ENCODE measurements at places on chromosomes 4 and X.

DNA sequence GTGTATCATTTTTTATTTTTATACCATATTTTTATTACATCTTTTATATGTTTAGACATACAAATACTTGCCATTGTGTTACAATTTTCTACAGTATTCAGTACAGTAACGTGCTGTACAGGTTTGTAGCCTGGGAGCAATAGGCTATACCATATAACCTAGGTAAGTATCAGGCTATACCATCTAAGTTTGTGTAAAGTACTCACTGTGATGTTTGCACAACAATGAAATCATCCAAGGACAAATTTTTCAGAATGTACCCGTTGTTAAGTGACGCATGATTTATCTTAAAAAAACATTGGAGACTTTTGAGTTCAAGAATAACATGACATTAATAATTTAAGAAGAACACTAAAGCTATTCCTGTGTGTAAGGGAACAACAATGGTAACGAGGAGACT lies 96.0 kb upstream of the LEF1 start:
- DNase-seq = no peak

DNA sequence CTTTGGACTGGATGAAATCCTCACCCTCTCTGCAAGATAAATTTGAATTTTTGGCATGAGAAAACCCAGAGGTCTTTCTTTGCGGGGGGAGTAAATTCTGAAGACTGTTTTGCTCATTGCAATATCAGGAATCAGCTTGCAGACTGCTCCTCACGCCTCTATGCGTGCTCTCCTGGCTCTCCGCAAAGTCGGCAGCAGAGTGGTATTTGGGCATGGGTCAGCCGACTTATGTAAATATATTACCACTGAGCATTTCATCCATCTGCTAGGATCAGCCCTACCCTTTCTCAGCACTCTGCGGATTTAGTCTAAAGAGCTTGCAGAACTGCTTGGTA lies 288.0 kb downstream of the ASMT start:
- no peak for DNase-seq

DNA sequence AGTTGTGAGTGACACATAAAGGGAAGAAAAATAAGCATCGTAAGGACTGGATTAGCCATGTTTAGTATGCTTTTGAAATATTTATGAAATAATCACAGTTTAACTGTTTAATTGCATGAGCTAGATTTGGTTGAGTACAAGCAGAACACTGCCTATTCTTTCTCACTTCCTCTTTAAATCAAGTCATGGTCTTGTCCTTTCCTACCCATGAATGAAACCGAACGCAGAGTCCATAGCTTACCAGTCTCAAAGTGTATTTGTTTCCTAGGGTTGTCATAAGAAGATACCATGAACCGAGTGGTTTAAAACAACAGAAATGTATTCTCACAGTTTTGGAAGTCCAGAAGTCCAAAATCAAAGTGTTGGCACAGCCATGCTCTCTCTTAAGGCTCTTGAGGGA lies 684.0 kb upstream of the MAGEB2 start:
- DNase-seq = no peak

DNA sequence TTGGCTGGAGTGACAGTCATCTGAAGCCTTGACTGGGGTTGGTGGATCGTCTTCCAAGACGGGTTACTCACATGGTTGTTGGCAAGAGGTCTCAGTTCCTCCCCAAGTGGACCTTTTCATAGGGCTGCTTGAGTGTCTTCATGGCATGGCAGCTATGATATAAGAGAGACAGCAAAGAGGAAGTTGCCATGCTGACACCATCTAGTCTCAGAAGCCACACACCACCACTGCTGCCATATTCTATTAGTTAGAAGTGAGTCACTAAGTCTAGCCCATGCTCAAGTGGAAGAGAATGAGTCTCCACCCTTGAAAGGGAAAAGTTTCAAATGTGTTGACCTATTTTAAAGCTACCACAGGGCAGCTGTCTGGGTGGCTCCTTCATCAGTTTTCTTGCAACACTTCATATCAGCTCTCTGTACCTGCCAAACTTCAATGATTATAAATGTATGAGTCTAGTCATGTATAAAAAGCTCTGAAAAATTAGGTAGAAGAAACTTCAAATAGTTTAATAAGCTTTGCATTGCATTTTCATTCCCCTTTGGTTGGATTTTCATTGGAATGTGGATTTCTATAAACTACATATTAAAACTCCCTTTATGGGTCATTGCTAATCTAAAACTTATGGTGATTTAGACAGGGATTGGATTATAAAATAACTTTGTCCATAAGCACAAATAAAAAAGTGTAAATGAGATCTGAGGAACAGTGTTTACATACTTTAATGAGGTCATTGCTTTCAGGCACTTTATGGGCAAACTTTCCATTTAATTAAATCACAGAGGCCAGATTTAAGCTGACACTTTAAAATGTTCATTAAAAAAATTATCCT lies 68.0 kb upstream of the ATXN3L start:
- DNase-seq = no peak

- DNase-seq = no peak
Measured at GRCh38 chr4:106222548-106222947, 93.5 kb downstream of the TBCK start.

GRCh38 chr4:102315532-102315931 lies 29.8 kb downstream of the SLC39A8 start:
- no peak for DNase-seq

DNA sequence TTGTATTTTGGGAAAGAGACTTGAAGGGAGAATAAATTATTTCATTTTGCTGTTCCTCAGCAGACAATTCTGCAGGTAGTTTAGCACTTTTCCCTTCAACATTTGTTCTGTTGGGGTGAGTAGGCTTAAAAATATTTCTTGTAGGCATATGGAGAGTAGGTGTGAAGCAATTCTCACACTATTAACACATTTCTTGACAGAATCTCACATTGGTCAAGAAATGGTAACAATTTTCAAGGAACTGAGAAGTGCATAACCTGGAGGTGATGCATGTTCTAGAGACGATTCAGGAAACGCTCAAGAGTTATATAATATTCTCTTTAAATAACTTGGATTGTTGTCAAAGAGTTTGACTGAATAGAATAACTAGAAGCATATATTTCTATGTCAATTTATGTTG lies 658.2 kb downstream of the STIM2 start:
- no peak for DNase-seq

GRCh38 chr4:2063557-2064275 lies 4.6 kb downstream of the NAT8L start:
- no peak for DNase-seq

DNA sequence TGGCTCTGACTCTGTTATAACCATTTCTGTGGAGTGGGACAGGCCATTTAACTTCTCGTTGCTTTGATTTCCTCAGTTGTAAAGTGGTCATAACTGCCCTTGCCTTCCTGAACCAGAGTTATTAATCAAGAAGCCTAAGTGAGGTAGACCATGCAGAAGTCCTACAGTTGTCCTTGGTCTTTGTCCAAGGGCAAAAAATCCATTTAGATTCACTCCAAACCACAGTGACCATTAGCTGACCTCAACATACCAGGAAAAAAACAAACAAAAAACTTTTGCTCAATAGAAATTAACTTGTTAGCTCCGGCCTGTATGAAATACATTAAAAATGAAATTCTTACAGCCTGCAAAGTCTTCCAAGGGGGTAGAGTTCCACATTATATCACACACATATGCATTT lies 52.7 kb downstream of the TBC1D9 start:
- no peak for DNase-seq

DNA sequence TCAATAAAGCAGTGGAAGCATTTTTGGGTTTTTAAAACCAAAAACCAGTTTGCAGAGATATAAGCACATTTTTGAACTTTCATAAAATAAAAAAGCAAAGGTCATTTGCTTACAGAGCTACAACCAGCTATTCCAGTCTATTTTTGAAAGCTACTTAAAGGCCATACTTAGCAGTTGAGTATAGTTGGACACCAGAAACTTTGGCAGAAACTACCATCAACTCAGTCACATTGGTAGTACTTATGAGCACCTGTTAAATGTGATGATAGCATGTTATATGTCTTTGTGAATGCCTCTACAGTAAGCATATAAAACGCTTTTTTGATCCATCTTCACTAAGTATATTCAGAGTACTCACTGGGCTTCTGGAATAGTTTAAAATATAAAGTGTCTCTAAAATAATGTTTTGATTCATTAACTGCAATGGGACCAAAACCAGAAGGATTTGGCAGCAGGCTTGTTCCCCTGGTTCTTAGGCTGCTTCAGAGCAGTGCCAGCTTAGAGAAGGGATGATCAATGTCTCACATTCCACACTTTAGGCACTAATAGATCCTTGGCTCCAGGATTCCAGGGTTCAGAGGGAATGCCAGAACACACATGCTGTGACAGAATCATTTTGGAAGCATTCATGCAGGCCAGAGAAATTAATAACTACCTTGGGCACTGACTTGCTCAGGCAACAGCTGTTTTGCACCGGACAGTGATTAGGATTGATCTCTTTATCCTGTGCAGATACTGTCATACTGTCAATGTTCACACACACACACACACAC lies 103.9 kb downstream of the IQCM start:
- DNase-seq = no peak

DNA sequence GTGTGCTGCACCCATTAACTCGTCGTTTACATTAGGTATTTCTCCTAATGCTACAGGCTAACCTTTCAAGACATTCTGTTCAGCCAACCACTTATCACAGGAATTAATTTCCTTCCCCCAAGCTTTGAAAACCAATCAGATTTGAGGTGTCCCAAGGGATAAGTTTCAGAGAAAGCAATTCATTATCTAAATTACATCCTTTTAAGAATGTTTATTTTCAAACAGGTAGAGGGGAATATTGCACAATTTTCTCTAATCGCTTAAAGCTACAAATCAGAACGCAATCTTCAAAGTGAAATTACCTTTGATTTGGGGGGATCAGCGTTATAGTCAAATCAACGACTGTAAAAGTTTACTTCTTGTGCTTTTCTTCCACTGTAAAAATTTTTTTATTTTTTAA lies 1.6 kb downstream of the CLOCK start:
- DNase-seq = no peak

- DNase-seq = no peak
Measured at GRCh38 chr4:29619168-29619567, 1101.0 kb upstream of the PCDH7 start.

- DNase-seq = no peak
Measured at GRCh38 chr4:111399623-111400022, 745.6 kb upstream of the FAM241A start.

GRCh38 chr4:98248934-98249333 lies 12.2 kb upstream of the RAP1GDS1 start:
- DNase-seq = no peak

- DNase-seq = no peak
Measured at GRCh38 chrX:136870064-136870463, 10.5 kb downstream of the RBMX start.

DNA sequence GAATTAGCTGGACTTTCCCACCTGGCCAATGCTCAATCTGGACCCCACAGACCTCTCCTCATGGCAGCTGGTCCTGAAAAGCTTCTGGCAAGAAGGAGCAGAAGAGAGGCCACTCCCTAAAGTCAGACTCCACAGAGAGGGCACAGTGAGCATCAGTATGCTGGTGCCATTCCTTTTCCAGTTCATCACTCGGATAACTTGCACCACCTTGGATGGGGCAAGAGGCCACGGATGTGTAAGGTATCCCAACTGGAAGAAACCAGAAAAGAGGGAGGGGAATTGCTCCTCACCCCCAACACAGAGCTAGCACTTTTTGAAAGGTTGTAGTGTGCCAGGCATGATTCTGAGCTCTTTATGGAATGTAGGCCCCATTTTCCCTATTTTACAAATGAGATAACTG lies 85.9 kb downstream of the STK32B start:
- no peak for DNase-seq

GRCh38 chrX:10401239-10401638 lies 219.1 kb downstream of the MID1 start:
- no peak for DNase-seq

DNA sequence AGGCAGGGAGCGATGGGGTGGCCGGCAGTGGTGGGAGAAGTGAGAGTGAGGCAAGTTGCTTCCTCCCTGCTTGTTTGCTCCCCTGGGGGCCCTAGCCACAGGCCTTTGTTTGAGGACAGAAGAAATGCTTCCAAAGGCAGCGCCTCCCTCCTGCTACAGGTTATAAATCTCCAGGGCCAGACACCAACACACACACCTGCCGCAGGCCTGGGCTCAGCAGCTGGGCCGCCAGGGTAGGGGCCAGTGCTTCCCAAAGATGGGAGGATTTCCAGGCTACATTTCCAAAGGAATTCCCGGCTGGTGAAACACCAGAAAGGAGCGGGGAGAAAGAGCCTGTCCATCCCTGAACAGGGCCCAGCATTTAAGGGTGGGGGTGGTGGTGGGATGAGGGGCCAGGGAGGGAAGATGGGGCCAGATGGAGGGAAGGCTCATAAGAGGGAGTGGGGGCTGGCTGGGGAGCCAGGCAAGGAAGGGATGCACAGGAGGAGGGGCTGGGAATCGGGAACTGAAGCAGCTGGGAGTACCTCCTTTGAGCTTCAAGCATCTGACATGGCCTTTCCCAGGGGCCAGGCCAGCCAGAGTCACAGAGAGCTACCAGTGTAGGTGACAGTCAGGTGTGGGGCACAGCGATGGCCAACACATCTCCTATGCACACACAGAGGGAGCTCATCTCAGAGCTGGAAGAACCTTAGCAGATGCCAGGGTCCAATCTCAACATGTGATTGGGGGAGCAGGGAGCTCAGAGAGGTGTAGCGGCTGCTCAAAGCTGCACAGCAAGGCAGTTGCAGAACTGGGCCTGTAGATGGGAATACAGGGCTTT lies 143.9 kb downstream of the PJA1 start:
- DNase-seq = no peak

GRCh38 chrX:95318882-95319281 lies 1365.8 kb upstream of the DIAPH2 start:
- no peak for DNase-seq

- DNase-seq = no peak
Measured at GRCh38 chrX:62928906-62929305, 422.2 kb downstream of the SPIN4 start.

- no peak for DNase-seq
Measured at GRCh38 chr4:46270986-46271596, 118.8 kb downstream of the GABRA2 start.

DNA sequence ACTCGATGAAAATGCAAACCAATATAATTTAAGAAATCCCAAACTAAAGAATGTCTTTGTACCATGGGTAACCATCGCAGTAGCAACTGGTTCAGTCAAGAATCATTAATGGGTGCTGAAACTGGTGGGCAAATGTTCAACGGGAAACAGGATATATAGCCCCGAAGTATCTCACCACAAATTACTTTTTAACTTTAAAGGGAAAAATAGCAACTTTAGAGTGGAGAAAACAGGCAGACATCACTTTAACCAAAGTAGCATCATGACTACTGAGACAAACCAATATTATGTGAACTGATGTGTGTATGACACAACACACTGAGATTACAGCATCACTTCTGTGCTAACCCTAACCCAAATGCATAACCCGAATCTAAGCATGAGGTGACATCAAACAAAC lies 33.8 kb upstream of the SLAIN2 start:
- no peak for DNase-seq

Data from AG04450 (cell line).